ENCODE measurements at places on chromosomes 2 and 18.
A peak's percentile ranks its signal among the peaks of the same experiment; 100 is the strongest.

GRCh38 chr2:129587426-129588064, 391.9 kb upstream of the RAB6C start:
- DNase-seq, result no peak

GRCh38 chr2:134536296-134536695, 182.5 kb downstream of the TMEM163 start:
- DNase-seq, result no peak

DNA sequence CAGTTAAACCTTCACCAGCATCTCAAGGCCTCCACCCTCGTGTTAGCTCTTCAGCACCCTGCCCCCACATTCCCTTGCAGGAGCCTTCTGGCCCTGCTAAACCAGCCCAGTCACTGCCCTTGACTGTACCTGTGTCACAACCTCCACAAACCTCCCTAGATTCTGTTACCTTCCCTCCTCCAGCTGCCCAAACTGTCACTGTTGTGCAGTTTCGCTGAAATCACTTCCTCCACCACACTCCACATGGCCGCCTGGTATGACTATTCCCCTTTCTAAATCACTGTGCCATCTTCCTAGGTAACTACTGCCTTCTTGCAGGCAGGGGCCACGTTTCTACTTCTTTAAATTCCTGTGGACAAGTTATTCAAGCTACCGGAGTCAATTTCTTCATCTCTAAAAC, 160.2 kb downstream of the GALNT14 start:
- peak; percentile 49 for DNase-seq

- peak; percentile 49 for DNase-seq
Observed at GRCh38 chr2:12663306-12664037, 53.3 kb upstream of the TRIB2 start.

- no peak for DNase-seq
Observed at GRCh38 chr2:118103951-118104940, 16.0 kb downstream of the INSIG2 start.

- DNase-seq, result peak; percentile 70
Observed at GRCh38 chr2:128549646-128550260, 231.1 kb upstream of the HS6ST1 start.

DNA sequence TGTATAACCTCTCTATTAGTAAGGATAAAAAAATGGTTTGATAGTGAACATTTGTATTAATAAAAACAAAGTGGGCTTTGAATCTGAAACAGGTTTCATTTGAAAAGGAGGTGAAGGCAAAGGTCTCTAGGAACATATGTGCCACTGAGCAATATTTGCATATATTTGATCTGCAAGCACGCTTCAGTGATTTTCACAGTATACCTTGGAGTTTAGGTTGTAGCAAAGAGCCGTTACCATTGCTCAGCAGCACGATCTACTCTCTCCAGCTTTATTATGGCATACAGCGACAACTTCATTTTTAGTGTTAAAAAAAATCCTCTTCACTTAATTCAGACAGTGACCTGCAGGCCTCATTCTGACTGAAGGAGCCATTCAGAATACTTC, 75.8 kb upstream of the ZEB2 start:
- no peak for DNase-seq

GRCh38 chr2:123915380-123915779, 109.7 kb upstream of the CNTNAP5 start:
- no peak for DNase-seq

GRCh38 chr2:233369897-233370685, 15.8 kb downstream of the DGKD start:
- no peak for DNase-seq

- DNase-seq, result no peak
Observed at GRCh38 chr18:42078711-42079110, 123.7 kb downstream of the PIK3C3 start.

Measured in posterior vena cava (tissue), 2 donors.